ENCODE measurements at places on chromosomes 1 and 21.

- peak; percentile 60 for DNase-seq
These were observed 41.5 kb downstream of the UBE4B start for GRCh38 chr1:10074059-10074851.

DNA sequence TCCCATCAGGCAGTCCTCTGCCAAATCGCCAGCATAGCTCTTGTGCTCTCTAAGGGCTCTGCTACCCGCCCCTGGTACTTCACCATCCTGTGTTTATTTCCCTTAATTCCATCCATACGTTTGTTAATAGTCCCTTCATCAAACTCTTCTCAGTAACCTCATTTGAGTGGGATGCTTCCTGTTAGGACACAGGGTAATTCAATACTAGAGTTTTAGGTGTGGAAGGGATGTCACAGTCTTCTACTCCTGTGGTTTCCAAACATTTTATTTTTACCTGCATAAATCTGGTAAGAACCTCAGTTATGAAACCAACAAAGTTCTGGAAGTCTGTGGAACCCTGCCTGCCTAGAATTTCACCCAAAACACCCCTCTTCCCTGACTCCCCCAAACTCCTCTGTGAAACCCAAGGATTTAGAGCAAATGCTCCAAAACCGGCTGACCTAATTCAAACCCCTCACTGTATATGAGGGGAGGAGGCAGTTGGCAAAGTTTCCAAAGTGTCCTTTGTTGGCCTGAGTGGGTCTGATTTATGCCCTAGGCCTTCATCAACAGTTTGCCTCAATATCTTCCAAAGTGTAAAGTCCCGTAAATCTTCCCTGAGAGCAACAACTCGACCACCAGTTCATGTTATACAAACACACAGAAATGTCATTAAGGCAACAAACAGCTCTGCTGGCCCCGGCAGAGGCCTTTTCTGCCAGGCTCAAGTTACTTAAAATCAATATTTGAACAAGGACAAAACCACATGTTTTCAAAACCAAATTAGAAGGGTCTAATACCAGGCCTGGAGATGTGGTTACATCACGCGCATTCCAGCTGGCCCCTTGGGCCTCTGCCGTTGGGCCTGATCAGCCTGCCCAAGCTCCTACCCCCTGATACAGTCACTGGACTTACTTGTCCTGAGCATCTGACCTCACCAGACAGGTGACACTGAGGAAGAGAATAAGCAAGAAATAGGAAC lies 82.4 kb upstream of the FGGY start:
- no peak for DNase-seq

GRCh38 chr21:16028142-16028541 lies 298.4 kb downstream of the USP25 start:
- DNase-seq: no peak

DNA sequence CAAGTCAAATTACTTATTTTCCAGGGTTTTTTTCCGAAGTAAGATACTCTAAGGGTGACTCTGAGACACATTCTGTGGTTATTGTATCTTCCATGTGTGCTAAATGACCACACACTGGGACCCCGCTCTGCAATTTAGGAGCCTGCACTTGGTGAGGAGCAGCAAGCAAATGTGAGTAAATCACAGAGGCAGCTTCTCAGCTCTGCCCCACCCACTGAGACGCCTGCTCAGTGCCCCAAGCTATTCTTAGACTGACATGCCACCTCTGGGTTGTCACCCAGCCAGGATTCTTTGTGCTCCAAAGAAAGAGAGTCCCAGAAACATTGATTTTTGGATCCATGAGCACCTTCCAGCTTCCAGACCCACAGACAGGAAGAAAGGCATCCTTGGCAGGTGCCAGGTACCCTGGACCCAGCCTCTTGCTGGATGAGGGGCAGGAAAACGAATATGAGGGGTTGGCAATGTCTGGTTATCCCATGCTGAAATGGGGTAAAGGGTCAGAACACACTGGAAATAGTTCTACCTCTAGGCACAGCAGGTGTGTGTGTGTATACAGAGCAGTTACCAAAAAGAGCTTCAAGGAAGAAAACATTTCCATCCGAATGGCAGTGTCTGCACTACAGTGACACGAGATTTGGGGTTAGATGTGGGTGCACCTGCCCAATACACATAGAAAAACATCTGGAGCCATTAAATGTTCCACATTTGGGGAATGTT lies 41.2 kb downstream of the TNR start:
- DNase-seq: no peak

- no peak for DNase-seq
These were observed 48.7 kb downstream of the UCK2 start for GRCh38 chr1:165876121-165876520.

DNA sequence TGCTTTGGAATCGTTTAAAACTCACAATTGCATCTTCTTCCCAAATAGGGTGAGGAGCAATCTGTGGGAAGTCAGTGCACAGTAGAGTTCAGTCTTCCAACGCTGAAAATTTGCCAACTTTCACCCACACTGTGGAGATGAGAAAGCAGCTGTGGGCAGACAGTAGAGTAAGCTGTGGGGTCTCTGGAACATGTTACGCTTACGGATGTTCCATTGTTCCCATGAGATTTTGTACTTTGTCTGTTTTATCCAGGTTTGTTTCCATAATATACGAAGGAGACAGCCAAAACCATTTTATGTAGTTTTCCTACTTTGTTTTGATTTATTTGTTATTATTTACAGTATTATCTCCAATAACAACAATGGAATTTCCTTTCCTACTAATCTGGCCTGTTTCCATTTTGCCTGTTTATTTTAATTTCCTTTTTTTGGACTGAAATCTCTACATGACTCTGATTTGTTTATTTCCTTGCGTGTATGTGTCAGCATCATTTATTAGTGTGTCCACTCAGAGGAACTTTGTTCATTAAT lies 65.1 kb upstream of the RGL1 start:
- no peak for DNase-seq

DNA sequence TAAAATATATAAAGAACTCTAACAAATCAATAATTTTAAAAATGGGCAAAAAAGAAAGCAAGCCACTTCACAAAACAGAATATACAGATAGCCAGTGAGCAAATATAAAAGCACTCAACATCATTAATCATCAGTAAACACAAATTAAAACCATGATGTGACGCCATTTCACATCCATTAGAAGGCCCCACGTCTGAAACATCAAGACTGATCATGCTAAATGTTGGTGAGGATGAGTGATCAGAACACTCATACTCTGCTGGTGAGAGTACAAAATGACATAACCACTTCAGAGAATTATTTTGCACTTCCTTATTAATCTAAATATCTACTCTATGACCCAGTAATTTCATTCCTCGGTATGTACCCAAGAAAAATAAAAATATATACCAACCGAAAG lies 512.2 kb upstream of the NR5A2 start:
- DNase-seq: no peak

GRCh38 chr1:218674280-218674773 lies 329.2 kb downstream of the TGFB2 start:
- DNase-seq: no peak

GRCh38 chr1:66648901-66649595 lies 103.2 kb upstream of the DYNLT5 start:
- DNase-seq: no peak

GRCh38 chr21:16087523-16087922 lies 357.7 kb downstream of the USP25 start:
- DNase-seq: no peak

- no peak for DNase-seq
These were observed 1388.1 kb downstream of the AMY1C start for GRCh38 chr1:105137543-105138457.

- DNase-seq: no peak
These were observed 174.3 kb upstream of the DPT start for GRCh38 chr1:168903237-168903830.

DNA sequence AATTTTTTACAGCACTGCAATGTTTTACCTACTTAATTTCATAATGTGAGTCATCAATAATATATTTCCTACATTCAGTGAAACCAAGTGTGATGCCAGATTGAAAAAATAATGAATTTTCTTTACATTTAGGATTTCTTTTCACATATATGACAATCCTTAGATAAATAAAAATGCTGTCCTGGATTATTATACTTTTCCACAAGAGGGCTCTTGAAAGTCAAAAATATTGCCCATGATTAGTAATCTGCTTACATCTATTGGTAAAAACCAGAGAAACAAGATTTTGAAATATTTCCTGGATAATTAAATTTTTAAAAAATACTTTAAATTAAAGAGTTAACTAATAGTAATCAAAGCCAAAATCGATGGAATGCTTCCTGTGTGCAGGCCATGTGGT lies 86.8 kb upstream of the PLPPR4 start:
- DNase-seq: no peak

DNA sequence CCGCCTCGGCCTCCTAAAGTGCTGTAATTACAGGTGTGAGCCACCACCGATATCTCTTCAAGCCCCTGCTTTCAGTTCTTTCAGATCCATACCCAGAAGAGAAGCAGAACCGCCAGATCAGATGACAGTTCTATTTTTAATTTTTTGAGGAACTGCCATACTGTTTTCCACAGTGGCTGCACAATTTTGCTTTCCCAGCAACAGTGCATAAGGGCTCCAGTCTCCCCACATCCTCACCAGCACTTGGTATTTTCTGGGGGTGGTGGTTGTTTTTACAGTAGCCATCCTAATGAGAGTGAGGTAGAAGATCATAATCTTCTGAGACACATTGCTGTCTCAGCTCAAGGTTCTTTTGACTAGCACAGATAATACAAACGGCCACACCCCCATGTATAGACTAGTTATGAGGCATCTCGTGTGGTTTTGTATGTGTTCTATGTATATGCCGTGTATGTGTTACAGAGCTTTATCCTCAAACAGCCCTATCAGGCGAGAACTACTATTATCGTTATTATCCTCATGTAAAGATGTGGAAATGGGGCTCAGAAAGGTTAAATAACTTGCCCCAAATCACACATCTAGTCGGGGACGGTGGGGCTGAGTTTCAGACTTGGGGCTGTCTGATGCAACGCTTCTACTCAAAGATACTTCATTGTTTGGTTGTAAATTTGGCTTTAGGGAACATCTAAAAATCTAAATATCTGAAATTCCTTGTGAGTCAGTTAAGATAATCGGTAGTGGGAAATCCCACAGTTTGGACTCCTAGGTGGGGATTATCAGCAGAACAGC lies 12.0 kb downstream of the FHAD1 start:
- DNase-seq: no peak

- DNase-seq: no peak
These were observed at the start of gene CD34 for GRCh38 chr1:207910591-207911354. CD34 (minus strand) TSS chr1:207911125; CDS start chr1:207911080, 45 bp downstream.

- DNase-seq: no peak
These were observed 64.8 kb upstream of the PTCH2 start for GRCh38 chr1:44907893-44908292.

GRCh38 chr1:3312310-3312897 lies 142.1 kb upstream of the ARHGEF16 start:
- DNase-seq: no peak

- DNase-seq: no peak
These were observed 102.4 kb upstream of the ETV3 start for GRCh38 chr1:157240495-157241184.

DNA sequence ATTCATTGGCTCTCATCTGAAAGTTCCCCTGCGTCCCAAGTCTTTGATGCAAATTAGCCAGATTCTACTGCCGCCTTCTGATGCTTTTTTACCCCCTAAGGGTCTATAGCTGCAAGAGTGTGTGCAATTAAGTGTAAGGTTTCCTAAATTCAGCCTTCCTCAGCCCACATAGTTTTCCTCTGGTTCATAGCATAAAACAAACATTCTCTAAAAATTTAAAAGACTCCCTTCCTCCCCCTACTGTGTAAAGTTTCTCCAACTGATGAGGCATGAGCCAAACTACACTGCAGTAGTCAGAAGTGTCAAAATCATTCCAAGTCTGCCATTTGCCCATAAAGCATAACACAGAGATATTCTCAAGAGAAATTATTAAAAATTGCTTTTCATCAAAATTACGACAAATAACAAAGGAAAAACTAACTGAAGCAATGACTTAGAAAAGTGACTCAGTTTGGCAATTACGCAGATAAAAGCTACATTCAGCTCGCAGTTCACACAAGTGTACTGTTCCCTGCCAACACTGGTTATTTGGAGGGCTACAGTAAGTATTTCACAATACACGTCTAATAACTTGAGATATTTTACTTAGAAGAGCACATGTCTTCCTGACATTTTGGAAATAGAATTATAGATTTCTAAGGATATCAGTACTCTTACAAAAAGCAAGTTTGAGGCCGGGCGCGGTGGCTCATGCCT lies 15.4 kb downstream of the KCNH1 start:
- DNase-seq: no peak

- DNase-seq: no peak
These were observed 95.8 kb upstream of the RGS4 start for GRCh38 chr1:162973381-162973795.

GRCh38 chr1:183730886-183731573 lies 73.9 kb upstream of the RGL1 start:
- no peak for DNase-seq

- DNase-seq: no peak
These were observed 120.3 kb upstream of the VAMP3 start for GRCh38 chr1:7650801-7651200.

DNA sequence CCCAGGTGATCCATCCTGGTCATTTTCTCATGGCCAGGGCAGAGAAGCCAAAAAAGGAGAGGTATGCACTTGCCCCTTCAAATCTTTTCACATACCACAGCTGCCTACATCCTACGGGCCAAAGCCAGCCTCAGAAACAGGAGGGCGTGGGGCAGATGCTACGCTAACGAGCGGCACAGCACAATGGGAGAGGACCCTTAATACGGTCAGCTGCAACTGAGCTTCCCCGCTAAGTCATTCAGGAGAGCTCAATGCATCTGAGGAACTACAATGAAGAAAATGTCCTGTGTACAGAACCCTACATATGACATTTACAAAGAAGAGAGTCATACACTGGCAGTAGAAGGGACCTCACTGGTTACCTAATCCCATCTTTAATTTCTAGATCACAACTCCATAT lies 78.2 kb downstream of the PGBD5 start:
- DNase-seq: no peak

DNA sequence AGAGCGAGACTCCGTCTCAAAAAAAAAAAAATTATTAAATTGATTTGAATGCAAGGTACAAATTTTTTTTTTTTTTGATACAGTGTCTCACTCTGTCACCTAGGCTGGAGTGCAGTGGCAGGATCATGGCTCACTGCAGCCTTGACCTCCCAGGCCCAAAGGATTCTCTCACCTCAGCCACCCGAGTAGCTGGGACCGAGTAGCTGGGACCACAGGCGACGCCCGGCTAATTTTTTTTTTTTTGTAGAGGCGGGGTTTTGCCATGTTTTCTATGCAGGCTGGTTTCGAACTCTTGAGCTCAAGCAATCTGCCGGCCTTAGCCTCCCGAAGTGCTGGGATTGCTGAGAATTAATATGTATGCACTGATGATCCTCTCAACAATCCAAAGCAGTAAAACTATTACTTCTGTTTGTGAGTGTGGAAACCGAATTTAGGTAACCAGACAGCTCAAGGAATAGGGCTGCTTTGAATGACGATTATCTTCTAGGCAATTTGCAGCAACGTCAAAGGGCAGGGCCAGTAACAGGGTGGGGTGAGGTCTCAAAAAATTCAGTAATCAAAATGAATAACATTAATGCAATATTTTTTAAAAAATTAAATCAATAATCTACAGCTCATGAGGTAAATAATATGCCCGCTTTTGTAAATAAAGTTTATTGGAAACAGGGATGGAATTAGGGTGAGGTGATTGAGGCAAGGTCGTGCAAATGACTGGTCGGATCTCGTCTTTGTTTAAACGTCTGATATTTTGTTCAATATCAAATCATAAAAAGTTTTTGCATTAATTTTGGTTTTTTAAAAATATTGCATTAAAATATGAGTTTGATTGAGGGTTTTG lies 1.2 kb downstream of the CLSPN start:
- DNase-seq: no peak

GRCh38 chr1:168252204-168252733 lies 26.5 kb downstream of the SFT2D2 start:
- no peak for DNase-seq

- DNase-seq: no peak
These were observed at the start of gene DYNLT5 for GRCh38 chr1:66752000-66752592. DYNLT5 (plus strand) TSS chr1:66752459; CDS start chr1:66754659, 2,200 bp downstream.

Data from CD4-positive, alpha-beta T cell treated with Interleukin-17A for 4 hours (primary cell).